ENCODE measurements at places on chromosomes 2 and 18. TPM values are rescaled to one million over a fixed set of nuclear protein-coding genes. Genes with fewer than 3 reads are reported as not detected.

Gene GPR45
- total RNA-seq = 0.21 TPM

GRCh38 chr2:49251766-49252165 lies 97.5 kb upstream of the FSHR start:
- DNase-seq = no peak
- H3K27ac ChIP-seq = no peak overlapping the region

GRCh38 chr2:95264624-95265023 lies 9.6 kb upstream of the PROM2 start:
- peaks cover 5% of the 10 kb centered on the region for H3K36me3 ChIP-seq
- DNase-seq = no peak
- no peak overlapping the region for H3K27ac ChIP-seq
- H3K27me3 ChIP-seq = no peaks in the 10 kb centered on the region
- peaks cover 10% of the 10 kb centered on the region for H3K4me1 ChIP-seq

Gene FOXI3
- total RNA-seq = 0.69 TPM

GRCh38 chr2:217717646-217718045 lies 285.1 kb downstream of the TNS1 start:
- no peak for DNase-seq
- H3K27ac ChIP-seq = no peak overlapping the region
- peaks cover 2% of the 10 kb centered on the region for H3K27me3 ChIP-seq
- H3K4me3 ChIP-seq = no peak overlapping the region
- H3K4me1 ChIP-seq = peaks cover 9% of the 10 kb centered on the region
- H3K36me3 ChIP-seq = no peaks in the 10 kb centered on the region

Data from endothelial cell (in vitro differentiated cells).